Activated T-cell treated with anti-CD3 and anti-CD28 coated beads, Interleukin-2, amount 50 U/mL, for 4 hours (primary cell): ENCODE measurements at places on chromosomes 3 and 15. TPM values are rescaled to one million over a fixed set of nuclear protein-coding genes. Genes with fewer than 3 reads are reported as not detected.

GRCh38 chr15:43928152-43928551 lies 101.3 kb downstream of the WDR76 start:
- DNase-seq = no peak

DNA sequence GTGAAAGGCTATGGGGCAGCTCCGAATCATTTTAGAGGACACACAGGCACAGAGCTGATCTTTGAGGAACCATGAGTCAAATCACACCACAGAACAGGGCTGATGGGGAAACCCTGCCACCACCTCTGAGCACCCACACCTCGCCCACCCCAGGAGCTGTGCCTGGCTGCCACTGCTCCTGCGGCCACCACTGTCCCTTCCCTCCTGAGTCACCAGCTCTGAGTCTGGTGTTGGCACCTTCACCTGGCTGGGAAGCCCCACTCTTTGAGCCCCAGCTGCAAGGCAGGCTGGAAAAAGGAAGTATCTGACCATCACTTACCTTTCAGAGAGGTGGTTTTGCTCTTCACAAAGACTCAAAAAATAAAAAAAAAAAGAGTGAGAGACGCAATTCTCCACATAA lies 63.6 kb upstream of the MEF2A start:
- DNase-seq = no peak

- DNase-seq = no peak
Measured at GRCh38 chr3:38468765-38469164, 15.1 kb downstream of the ACVR2B start.

GRCh38 chr15:57591822-57592367 lies at the start of gene MYZAP:
TSS of gene MYZAP (plus strand) at chr15:57591904. CDS start at chr15:57592035, 131 bp downstream.
- peak; percentile 24 for DNase-seq

- DNase-seq = no peak
Measured at GRCh38 chr3:194080436-194080835, 55.5 kb upstream of the HES1 start.

GRCh38 chr3:123067689-123068600 lies 1.1 kb downstream of the PDIA5 start:
- DNase-seq = peak; percentile 25

- DNase-seq = no peak
Measured at GRCh38 chr15:74025436-74025835, 30.9 kb downstream of the PML start.

DNA sequence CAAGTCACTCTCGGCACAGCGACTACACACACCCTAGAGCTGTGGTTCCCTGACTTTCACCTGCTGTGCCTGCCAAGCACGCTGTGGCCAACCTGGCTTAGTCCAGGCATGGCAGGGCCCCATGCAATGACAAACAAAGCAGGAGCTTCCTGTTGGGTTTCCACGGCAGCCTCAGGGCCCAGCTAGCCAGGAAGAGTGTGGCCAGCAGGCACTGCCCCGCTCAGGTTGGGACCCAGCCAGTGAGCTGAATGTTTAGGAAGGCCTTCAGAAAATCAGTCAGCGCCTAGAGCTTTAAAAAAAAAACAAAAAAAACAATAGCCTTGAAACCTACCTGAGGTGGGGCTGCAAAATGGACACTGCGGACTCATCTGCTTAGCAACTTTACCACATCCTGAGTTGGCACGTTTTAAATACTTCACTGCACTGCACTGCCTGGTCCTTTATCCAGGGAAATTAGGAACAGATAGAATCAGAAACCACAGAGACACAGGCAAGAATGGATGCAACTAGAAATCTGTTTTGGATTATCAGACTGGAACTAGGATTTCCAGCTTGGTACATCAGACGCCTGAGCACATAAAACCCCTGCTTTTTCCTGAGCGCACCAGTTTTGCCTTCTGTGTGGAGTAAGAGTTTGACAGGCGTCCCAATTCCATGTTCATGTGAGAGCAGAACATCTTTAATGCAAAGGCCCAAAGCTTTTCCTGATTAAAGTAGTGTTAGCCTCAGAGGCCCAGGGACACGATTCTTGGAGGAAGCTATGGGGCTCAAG lies 36.2 kb upstream of the LDHAL6B start:
- no peak for DNase-seq

- peak; percentile 21 for DNase-seq
Measured at GRCh38 chr3:197791892-197792647, 1.0 kb downstream of the LRCH3 start.

DNA sequence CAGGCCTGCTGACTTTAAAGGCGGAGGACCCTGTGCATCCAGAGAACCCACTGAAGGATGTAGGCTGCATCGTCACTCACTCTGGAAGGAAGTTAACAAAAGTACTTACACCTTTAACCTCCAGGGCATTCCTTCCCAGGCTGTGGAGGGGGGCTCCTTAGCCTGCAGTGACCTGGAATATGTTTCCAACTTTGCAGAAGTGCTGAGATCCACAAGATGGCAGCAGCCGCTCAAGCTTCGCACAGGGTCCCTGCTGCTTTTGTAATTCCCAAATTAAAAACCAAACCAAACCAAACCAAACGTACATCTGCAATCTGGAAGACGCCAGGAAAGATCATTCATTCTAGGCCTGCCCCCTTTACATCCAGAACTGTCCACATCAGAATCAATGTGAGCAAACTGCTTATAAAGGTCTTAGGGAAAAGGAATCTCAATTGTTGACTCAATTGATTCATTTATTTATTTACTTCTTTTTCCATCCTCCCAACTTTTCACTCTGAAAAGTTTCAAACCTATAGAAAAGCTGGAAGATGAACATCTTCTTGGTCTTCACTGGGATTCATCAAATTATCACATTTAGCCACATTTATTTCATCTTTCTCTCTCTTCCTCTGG lies 70.5 kb upstream of the KLHL25 start:
- no peak for DNase-seq

Gene SLC33A1
- total RNA-seq = 19.7 TPM

Gene LXN
- 2.3 TPM for total RNA-seq

Gene OXTR
- 0.25 TPM for total RNA-seq

Gene PDZRN3
- 0.23 TPM for total RNA-seq
